ENCODE measurements at places on chromosomes 4 and X. TPM values are rescaled to one million over a fixed set of nuclear protein-coding genes. Genes with fewer than 3 reads are reported as not detected.

DNA sequence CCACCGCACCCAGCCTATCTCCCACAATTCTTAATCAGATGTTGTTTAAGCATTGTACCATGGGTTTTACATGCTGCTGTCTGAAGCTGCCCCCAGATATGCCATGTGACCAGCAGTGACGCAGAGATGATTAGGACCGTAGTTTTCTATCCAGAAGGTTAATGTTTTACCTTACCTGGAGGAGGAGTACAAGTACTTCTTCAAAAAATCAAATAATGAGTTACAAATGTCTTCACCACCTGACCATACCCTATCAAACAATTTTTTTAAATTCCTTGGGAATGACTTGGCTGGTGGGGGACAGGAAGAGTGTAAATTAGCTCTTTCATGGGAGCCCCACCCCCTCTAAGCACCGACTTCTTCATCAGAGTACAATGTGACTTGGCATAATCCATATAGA, 16.2 kb upstream of the SGMS2 start:
- no peak for DNase-seq

DNA sequence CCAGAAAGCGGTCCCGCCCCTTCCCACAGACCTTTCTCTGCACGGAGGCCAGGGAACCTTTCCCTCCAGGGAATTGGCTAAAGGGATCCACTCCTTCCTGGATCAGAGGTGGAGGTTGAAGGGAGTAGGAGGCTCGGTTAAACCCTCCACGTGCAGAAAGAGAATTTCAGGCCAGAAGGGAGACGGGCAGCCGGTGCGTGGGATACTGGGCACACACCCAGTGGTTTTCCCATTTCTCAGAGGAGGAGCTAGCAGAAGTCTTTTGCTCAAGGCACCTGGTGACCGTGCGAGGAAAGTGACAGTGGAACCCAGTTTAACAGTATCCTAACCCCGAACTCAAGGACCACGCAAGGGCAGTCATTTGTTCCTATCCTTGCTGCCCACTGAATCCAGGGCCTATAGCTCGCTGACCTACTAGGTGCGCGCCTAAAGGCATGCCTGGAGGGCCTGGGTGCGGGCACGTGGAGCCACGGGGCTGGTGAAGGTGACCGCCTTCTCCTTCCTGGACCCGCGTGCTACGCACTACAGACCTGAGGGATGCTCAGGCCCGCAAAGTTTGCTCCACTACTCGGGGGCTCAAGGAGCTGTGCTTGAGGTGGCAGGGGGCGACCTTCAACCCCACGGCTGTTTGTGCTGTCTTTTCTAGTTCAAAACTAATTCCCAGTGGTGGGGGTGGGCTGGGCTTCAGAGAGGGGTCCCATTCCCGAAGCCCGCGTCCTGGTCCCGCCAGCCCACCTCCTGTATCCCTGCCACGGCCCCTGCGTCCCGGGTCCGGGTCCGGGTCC, 587 bp upstream of the AFF2 start:
- DNase-seq: no peak

GRCh38 chr4:96240041-96240440, 400.1 kb downstream of the PDHA2 start:
- DNase-seq: no peak

GRCh38 chr4:72302981-72303704, 265.9 kb downstream of the ADAMTS3 start:
- DNase-seq: peak; percentile 62

DNA sequence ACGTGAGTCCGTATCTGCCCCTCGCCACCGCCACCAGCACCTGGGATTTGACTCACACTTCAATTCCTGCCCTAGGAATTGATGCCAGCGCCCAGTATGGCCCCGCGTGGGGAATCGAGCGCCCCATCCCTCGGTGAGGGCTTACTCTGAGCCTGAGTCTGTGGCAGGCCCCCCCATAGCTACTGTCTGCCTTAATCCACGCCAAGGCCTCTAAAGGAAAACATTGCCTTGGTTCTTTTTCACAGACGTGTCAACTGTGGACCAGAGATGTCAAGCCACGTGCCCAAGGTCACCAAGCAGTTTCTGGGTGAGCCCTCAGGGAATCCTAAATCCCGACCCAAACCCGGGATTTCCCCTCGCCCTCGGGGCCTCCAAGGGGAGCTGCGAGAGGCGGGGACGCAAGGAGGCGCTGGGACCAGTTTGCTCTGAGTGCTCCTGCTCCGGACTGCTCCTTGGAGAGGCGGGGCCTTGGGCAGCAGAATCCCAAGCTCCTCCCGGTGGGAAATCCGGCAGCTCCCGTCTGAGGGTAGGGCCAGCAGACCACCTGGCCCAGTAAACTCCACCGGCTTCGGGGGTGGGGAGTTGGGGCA, 12.9 kb downstream of the MSX1 start:
- DNase-seq: no peak

- DNase-seq: no peak
Measured at GRCh38 chr4:96713271-96713850, 873.5 kb downstream of the PDHA2 start.

Gene BEX1
- 0.36 TPM for total RNA-seq

Gene HTN1
- total RNA-seq: not detected

Gene MAGEB2
- total RNA-seq: not detected
